CD4-positive, alpha-beta memory T cell (primary cell): ENCODE measurements at places on chromosomes 11 and 22. TPM values are rescaled to one million over a fixed set of nuclear protein-coding genes. Genes with fewer than 3 reads are reported as not detected.

The CCDC188 gene
- polyA plus RNA-seq, result not detected

The PHF21B gene
- not detected for polyA plus RNA-seq

The PHLDB1 gene
- 0.34 TPM for polyA plus RNA-seq

The IGSF9B gene
- polyA plus RNA-seq, result 0.59 TPM

The CDCA5 gene
- polyA plus RNA-seq, result 0.41 TPM

The MMP26 gene
- not detected for polyA plus RNA-seq

The APOL6 gene
- 24.1 TPM for polyA plus RNA-seq

The APOL1 gene
- polyA plus RNA-seq, result 24.9 TPM

The GRAP2 gene
- 53.1 TPM for polyA plus RNA-seq

The CLCF1 gene
- polyA plus RNA-seq, result 0.45 TPM

The CARD16 gene
- polyA plus RNA-seq, result 219 TPM

DNA sequence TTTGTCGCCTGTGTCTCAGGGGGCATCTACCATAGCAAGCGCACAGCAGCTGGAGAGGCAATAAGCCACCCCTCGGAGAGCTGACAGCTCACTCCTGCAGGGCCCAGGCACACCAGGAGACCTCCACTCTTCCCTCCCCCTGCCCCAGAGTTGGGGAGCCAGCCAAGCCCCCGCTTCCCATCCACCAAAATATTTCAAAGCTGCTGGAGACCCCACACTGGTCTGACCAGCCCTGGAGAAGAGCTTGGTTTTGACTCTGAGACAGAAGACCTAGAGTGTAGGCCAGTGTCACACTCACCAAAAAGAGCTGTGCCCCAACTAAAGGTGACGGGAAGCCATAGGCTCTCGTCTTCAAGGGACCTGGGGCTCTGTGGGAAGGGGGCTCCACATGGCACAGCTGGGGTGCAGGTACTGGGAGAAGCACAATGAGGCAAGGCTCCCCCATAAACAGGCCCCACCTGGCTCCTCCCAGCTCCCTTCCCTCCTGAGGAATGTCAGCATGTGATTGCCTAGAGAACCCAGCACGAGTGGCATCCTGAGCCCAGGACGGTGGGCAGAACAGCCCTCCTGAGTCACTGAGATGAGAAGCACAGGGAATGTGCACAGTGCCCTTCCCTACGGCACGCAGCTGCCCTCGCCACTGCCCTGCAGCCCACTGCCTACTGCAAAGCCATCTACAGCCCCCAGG is 5.8 kb upstream of the GNAZ start:
- no peaks in the 10 kb centered on the region for H3K27me3 ChIP-seq
- no peaks in the 10 kb centered on the region for H3K4me1 ChIP-seq
- DNase-seq, result no peak
- H3K36me3 ChIP-seq, result no peaks in the 10 kb centered on the region

- no peak overlapping the region for H3K4me3 ChIP-seq
- no peaks in the 10 kb centered on the region for H3K36me3 ChIP-seq
- H3K4me1 ChIP-seq, result no peaks in the 10 kb centered on the region
- no peak overlapping the region for H3K27ac ChIP-seq
- no peaks in the 10 kb centered on the region for H3K27me3 ChIP-seq
- DNase-seq, result no peak
Measured at GRCh38 chr11:123822599-123822998, 16.4 kb upstream of the OR6M1 start.

- no peaks in the 10 kb centered on the region for H3K36me3 ChIP-seq
- H3K27ac ChIP-seq, result no peak overlapping the region
- DNase-seq, result no peak
- H3K27me3 ChIP-seq, result no peaks in the 10 kb centered on the region
- no peak overlapping the region for H3K4me3 ChIP-seq
Measured at GRCh38 chr22:22429369-22430108, 79.0 kb downstream of the ZNF280B start.

- no peak overlapping the region for H3K4me3 ChIP-seq
- no peaks in the 10 kb centered on the region for H3K27me3 ChIP-seq
- no peaks in the 10 kb centered on the region for H3K36me3 ChIP-seq
- H3K4me1 ChIP-seq, result no peaks in the 10 kb centered on the region
- no peak overlapping the region for H3K27ac ChIP-seq
Measured at GRCh38 chr22:19566279-19567156, 42.3 kb upstream of the CLDN5 start.

DNA sequence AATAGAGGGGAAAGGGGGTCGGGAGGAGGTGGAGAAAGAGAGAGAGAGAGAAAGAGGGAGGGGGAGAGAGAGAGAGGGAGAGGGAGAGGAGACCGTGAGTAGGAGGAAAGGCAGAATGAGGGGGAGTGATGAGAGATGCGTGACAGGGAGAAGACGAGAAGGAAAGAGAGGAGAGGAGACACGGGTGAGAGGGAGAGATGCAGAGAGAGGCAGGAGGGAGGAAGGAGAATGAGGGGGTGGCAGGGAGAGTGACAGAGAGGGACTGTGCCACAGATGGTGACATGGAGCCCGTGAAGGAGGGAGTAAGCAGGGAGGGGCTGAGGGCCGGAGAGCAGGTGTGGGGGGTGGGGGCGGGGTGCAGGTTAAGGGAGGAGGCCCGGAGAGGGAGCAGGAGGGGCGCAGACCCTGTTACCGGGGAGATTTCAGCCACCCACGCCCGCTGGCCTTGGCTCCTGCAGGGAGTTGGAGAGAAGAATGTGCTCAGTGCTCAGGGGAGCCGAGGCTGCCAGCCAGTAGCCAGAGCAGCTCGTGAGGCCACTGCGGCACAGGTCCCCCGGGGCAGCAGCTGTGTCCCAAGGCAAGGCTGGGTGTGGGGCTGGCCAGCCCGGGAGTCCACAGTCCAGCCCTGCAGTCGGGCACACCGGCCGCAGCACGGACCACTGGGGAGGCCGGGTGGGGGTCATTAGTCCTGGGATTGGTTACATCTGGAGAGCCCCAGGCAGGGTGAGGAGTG is at the start of gene SSTR3:
TSS of gene SSTR3 (minus strand) at position 304 of the 733 bp plus-strand sequence. CDS start 4,674 bp downstream, outside the sequence.
- no peaks in the 10 kb centered on the region for H3K36me3 ChIP-seq
- no peak within 1 kb of the TSS for H3K4me3 ChIP-seq
- H3K4me1 ChIP-seq, result peaks cover 22% of the 10 kb centered on the region
- H3K27ac ChIP-seq, result no peak within 1 kb of the TSS
- no peaks in the 10 kb centered on the region for H3K27me3 ChIP-seq

DNA sequence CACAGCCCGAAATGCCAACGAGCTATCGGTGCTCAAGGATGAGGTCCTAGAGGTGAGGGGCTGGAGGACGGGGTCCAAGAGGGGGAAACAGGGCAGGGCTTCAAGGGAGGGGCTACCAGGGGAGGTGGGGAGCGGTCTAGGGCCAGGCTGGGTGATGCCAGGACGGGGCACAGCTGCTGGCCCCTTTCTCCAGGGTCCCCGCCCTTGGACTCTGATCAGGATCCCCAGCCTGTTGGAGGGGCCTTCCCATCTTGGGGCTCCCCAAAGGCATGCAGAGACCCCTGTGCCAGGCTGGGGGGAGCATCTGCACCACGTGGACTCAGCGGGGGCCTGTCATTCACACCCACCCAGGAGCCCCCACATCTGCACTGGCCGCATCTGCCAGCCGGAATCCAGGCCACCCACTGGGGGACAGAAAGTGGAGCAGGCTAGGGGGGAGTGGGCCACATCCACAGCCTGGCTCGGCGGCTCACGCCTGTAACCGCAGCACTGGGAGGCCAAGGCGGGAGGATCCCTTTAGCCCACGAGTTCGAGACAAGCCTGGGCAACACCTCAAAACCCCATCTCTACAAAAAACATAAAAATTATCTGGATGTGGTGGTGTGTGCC is 18.9 kb downstream of the EPS8L2 start:
- H3K4me3 ChIP-seq, result no peak overlapping the region
- no peaks in the 10 kb centered on the region for H3K36me3 ChIP-seq
- H3K27me3 ChIP-seq, result peaks cover 10% of the 10 kb centered on the region
- H3K4me1 ChIP-seq, result peaks cover 43% of the 10 kb centered on the region

- no peak for DNase-seq
- H3K4me3 ChIP-seq, result no peak overlapping the region
- no peaks in the 10 kb centered on the region for H3K4me1 ChIP-seq
- H3K27ac ChIP-seq, result no peak overlapping the region
Measured at GRCh38 chr11:108614086-108614485, 20.5 kb upstream of the EXPH5 start.

- H3K4me1 ChIP-seq, result no peaks in the 10 kb centered on the region
- H3K36me3 ChIP-seq, result peaks cover 4% of the 10 kb centered on the region
- no peak overlapping the region for H3K4me3 ChIP-seq
- no peak overlapping the region for H3K27ac ChIP-seq
- H3K27me3 ChIP-seq, result no peaks in the 10 kb centered on the region
Measured at GRCh38 chr22:46812788-46813187, 50.3 kb downstream of the TBC1D22A start.

DNA sequence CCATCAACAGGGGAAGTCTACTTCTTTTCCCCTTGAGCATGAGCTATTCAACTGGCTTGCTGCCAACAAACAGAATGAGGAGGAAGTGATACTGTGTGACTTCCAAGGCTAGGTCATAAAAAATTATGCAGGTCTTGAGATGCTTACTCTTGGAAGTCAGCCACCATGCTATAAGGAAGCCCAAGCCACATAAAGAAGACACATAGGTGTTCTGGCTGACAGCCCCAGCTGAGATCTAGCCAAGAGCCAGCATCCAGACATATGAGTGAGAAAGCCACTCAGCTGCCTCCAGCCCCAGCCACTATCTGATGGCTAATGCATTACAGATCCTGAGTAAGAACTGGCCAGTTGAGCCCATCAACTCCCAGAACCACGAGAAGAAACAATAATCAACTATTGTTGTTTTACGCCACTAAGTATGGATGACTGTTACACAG is 31.0 kb upstream of the PPP2R1B start:
- no peaks in the 10 kb centered on the region for H3K27me3 ChIP-seq
- no peak overlapping the region for H3K4me3 ChIP-seq
- DNase-seq, result no peak
- no peak overlapping the region for H3K27ac ChIP-seq
- H3K36me3 ChIP-seq, result no peaks in the 10 kb centered on the region

GRCh38 chr22:49871482-49871881 is 17.8 kb downstream of the ZBED4 start:
- H3K27ac ChIP-seq, result no peak overlapping the region
- no peaks in the 10 kb centered on the region for H3K36me3 ChIP-seq
- no peaks in the 10 kb centered on the region for H3K27me3 ChIP-seq
- H3K4me1 ChIP-seq, result peaks cover 54% of the 10 kb centered on the region
- no peak for DNase-seq

DNA sequence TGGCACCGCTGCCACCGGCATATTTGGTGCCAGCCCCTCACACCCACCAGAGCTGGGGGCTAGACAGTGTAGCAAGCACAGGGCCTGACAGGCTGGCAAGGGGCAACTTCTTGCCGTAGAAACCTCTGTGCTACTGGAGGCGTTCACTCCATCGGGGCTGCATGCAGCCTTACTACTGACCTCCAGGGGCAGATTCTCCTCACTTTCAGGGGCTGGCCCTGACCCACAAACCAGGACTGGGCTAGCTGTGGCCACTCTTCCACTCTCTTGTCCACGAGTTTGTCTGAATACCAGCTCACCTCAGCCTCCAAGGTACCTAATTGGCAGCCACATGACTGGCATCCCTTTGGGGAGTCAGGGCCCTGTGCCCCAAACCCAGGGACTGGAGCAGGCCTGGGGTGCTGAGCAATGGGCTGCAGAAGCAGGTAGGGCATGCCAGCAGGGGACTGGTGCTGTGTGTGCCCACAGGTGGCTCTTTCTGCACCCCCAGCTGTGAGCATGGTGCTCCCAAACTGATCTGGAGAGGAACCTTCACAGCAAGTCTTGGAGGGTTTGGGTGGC is 2.1 kb upstream of the LMO1 start:
- no peaks in the 10 kb centered on the region for H3K36me3 ChIP-seq
- H3K4me3 ChIP-seq, result no peak overlapping the region
- peaks cover 29% of the 10 kb centered on the region for H3K27me3 ChIP-seq
- H3K4me1 ChIP-seq, result peaks cover 13% of the 10 kb centered on the region
- no peak overlapping the region for H3K27ac ChIP-seq

- peak overlapping the region; percentile 78 for H3K4me3 ChIP-seq
- H3K27me3 ChIP-seq, result no peaks in the 10 kb centered on the region
- H3K36me3 ChIP-seq, result no peaks in the 10 kb centered on the region
- peaks cover 34% of the 10 kb centered on the region for H3K4me1 ChIP-seq
- peak overlapping the region; percentile 62 for H3K27ac ChIP-seq
Measured at GRCh38 chr11:66313321-66314185, 3.3 kb downstream of the CD248 start.

GRCh38 chr11:78023426-78023825 is 350 bp upstream of the KCTD14 start:
- no peaks in the 10 kb centered on the region for H3K36me3 ChIP-seq
- H3K4me1 ChIP-seq, result no peaks in the 10 kb centered on the region
- no peak overlapping the region for H3K27ac ChIP-seq
- peaks cover 3% of the 10 kb centered on the region for H3K27me3 ChIP-seq
- DNase-seq, result no peak

GRCh38 chr11:117374316-117375055 is 46.8 kb downstream of the CEP164 start:
- no peak overlapping the region for H3K27ac ChIP-seq
- no peak overlapping the region for H3K4me3 ChIP-seq
- H3K27me3 ChIP-seq, result no peaks in the 10 kb centered on the region
- H3K4me1 ChIP-seq, result no peaks in the 10 kb centered on the region

DNA sequence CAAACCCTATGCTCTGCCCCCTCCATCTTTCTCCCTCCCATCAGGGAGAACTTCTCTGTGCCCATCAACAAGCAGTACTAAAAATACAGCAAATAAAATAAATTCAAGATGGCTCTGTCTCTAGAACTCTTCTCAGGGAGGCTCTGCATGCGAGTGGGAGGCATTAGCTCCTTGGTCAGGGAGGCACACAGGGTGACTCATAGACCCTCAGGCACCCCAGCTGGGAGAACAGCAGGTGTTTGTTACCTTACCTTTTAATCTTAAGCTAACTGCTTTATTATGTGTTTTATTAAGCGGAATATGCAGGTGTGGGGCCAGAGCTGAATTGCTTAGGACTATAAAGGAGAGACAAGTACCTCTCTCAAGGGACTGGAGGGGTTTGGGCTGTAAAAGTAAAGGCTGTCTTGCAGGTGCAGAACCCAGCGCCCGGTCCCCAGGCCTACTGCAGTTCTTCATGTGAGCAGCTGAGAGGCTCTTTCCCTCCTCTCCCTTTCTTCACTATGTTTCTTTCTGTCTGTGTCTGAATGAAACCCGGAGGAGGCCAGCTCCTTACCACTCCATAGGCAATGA is 20.8 kb downstream of the CSNK2A3 start:
- H3K4me1 ChIP-seq, result no peaks in the 10 kb centered on the region
- no peaks in the 10 kb centered on the region for H3K36me3 ChIP-seq
- H3K4me3 ChIP-seq, result no peak overlapping the region
- no peak overlapping the region for H3K27ac ChIP-seq
- H3K27me3 ChIP-seq, result no peaks in the 10 kb centered on the region

DNA sequence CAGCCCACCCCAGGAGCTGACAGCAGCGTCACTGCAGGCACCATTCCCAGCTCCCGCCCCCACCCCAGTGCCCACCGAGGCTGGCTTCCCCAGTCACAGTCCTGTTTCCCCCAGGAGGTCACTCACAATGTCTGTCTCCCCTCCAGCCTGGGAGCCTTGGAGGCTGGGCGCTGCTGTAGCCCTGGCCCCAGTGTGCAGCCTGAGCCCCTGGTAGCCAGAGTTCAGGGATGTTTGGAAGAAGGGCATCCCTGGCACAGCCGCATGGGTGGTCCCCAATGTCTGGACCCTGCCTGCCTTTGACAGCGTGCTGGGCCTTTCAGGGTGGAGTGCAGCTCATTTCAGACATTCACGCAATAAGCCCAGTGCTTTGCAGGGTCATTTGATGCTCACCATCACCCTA is 4.3 kb downstream of the CAPN5 start:
- no peaks in the 10 kb centered on the region for H3K36me3 ChIP-seq
- no peak overlapping the region for H3K4me3 ChIP-seq
- no peak overlapping the region for H3K27ac ChIP-seq
- no peak for DNase-seq
- H3K4me1 ChIP-seq, result peaks cover 25% of the 10 kb centered on the region
